Right kidney (tissue), 9 donors: ENCODE measurements at places on chromosomes 5 and 9.

DNA sequence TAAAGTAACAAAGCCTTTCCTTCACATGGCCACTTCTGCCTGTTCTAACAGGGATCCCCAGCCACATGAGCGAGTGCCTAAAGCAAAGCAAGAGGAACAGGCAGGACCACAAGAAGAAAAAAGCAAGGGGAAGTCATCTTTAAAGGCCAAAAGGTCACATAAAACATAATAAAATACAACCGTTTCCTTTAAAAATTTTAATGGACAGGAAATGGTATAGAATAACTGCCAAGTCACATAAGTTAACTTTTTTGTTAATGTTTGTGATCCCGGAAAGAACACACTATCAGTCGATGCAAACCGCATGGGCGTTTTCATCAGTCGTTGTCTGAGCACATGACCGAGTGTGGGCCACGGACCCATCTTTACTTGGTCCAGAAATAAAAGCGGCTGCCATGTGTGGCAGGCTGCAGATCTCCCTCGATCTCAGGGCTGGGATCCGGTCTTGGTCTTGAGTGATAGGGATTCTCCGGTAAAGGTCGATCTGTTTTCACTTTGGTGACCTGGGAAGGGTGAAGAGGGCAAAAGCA, 15.6 kb downstream of the NDUFA8 start:
- DNase-seq = no peak

GRCh38 chr5:127311349-127311748, 20.8 kb downstream of the MEGF10 start:
- no peak for DNase-seq

DNA sequence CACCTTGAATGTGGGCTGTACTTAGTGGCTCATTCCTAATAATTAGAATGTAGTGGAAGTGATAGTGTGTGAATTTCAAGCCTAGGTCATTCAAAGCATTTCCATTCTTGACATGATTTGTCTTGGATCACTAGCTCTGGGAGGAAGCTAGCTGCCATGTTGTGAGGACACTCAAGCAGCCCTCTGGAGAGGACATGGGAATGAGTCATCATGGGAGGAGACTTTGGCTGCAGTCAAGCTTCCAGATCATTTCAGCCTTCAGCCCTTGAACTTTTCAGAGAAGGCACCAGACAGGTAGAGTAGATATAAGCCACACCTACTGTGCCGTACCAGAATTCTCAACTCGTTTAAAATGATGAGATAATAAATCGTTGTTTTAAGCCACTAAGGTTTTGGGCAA, 506.9 kb downstream of the ZNF608 start:
- no peak for DNase-seq

DNA sequence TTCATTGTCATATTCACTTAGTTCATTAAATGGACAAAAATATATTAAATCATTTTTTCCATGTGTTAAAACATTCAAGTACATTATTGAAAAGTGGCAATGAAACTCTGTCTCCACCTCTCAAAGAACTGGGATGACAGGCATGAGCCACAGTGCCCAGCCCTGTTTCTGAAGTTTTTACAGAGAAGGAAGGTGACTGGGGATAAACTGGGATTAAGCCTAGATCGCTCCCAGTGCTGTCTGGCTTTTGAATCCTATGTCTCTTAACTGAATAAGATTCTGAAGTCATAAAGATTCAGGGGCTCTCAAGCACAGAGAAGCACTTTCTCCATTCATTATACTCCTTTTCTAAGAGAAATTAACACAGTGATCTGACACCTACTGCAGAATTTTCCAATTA, 88.3 kb downstream of the SLC38A9 start:
- DNase-seq = no peak

DNA sequence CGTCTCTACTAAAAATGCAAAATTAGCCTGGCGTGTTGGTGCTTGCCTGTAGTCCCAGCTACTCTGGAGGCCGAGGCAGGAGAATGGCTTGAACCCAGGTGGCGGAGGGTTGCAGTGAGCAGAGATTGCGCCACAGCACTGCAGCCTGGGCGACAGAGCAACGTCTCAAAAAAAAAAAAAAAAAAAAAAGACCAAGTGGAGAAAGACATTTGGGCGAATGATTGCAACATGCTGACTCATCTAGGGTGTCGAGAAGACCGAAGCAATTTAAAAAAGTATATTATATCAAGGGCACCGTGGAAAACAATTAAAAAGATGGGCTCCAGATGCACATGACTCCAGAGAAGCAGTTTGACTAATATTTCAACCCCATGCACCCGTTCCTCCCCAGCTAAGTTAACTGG, 9.2 kb downstream of the KLF4 start:
- no peak for DNase-seq

DNA sequence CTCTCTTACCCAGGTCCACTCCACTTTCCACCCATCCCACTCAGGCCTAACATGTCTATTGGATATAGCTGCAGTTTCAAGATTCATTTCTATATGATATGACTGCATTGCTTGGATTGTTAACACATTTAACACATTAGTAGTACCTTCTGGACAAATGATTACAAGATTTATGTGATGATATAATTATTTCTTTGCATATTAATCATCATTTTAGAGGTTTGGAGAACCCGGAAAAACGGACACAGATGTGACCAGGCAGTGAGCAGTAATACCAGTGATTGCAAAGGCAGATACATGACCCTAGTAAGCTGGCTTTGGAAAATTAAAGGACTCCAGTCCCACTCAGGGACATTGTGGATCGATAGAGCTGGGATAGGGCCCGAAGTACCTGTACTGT, 103.8 kb downstream of the PRR16 start:
- no peak for DNase-seq

DNA sequence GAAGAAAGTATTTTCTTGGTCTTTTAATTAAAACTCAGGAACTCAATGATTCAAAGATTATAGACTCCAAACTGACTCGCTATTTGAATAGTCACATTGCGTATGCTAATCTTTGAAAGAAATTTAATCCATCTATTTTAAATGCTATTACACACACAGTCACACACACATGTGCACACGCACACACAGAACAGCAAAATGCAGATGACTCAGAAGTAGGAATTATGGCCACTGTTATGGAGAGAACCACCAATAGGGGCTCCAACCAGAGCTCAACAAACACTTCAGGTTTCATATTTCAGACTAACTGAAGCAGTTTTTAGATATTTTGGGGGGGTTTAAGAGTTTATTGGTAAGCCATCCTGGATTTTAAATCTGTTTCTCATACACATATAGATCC, 1917.9 kb downstream of the EFNA5 start:
- no peak for DNase-seq

DNA sequence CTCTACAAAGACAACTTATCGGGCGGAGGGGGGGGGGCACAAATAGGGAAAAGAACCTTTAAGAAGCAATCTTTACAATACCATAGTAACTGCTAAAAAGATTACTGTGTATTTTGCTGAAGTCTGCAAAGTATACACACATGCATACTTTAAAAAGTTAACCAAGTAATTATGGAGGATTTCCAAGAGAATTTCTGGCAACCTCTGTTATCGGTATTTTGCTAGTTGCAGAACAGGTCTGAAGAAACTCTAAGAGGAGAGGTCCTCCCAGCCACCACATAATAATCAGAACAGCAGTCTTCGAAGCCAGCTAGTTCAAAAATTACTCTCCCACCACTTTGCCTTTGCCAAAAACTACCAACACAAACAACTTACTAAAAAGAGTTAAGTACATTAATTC, 56.1 kb downstream of the UBAP2 start:
- no peak for DNase-seq

DNA sequence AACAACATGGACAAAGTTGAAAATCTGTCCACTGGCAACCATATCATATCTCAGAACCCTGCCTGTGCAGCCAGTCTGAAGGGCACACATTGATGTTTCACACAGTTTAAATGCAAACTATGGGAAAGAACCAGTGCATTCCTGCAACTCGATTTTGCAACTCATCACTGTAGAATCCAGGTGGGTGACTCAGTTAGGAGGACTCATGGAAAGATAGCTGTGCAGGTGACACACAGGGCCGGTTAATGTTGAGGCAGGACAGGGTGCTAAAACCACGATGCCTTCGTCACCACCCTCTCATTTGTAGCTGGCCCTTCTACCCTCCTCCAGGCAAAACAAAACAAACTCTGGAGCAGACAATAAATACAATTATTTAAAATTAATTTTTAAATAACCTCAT, 62.8 kb downstream of the TLE1 start:
- no peak for DNase-seq

GRCh38 chr5:173310861-173311785, 17.1 kb downstream of the STC2 start:
- no peak for DNase-seq

GRCh38 chr5:82862261-82862660, 214.9 kb downstream of the TMEM167A start:
- DNase-seq = no peak

- DNase-seq = no peak
Measured at GRCh38 chr5:66247176-66247960, 103.3 kb downstream of the SREK1 start.

- no peak for DNase-seq
Measured at GRCh38 chr5:149901511-149901910, 43.1 kb downstream of the PDE6A start.

- no peak for DNase-seq
Measured at GRCh38 chr5:127699416-127699815, 3.8 kb upstream of the CCDC192 start.

DNA sequence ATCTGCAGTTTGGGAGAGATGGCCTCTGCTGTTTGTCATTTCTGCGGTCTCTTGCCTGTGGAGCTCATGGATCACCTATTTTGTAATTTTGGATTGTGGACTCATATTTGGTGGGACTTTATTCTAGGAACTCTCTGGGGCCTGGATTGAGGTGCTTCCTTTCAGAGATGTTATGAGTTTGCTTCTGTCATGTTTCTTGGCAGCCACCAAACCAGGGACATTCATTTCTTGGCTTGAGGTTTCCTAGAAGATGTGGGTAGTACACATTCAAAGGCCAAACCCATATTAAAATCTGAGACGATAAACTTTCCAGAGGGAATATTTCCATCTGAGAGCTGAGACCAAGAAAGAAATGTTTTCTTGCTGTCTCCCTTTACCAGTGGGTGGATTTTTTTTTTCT, 37.2 kb upstream of the GADD45G start:
- no peak for DNase-seq

GRCh38 chr5:172679628-172680212, 38.7 kb downstream of the NEURL1B start:
- DNase-seq = no peak

- DNase-seq = no peak
Measured at GRCh38 chr5:142079306-142079721, 29.3 kb upstream of the NDFIP1 start.

GRCh38 chr5:115725522-115725921, 90.9 kb downstream of the CDO1 start:
- DNase-seq = no peak

DNA sequence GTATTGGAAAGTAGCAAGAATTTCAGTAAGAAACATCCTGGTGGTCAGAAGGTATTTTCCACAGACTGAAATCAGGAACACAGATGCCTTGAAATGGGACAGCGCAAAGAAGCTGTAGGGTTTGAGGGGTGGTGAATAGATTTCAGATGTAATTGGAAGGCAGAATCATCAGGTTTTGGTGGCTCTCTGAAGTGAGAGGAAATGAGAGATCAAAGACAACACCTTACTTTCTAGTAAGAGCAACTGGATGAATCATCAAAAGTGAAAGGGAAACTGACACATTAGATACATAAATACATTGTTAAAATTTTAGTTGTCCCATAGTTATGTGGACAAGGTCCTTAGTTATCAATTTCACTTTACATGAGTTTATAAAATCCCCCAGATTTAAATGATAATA, 188.2 kb upstream of the SLC27A6 start:
- no peak for DNase-seq

DNA sequence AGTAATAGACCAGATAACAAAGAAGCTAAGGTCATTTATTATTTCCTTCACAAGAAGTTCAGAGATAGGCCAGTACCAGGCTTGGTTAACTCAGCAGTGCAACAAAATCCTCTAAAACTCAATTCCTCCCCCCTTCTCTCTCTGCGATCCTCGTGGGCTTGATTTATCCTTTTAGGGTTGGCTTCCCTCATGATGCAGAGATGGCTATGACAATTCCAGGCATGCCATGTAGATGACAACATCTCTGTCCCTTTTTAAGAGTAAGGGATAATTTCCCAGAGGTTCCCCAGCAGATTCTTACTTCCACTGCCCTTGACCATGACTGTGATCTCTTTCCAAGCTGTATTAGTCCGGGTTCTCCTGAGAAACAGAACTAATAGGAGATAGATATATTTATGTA, 28.7 kb upstream of the DAP start:
- no peak for DNase-seq

DNA sequence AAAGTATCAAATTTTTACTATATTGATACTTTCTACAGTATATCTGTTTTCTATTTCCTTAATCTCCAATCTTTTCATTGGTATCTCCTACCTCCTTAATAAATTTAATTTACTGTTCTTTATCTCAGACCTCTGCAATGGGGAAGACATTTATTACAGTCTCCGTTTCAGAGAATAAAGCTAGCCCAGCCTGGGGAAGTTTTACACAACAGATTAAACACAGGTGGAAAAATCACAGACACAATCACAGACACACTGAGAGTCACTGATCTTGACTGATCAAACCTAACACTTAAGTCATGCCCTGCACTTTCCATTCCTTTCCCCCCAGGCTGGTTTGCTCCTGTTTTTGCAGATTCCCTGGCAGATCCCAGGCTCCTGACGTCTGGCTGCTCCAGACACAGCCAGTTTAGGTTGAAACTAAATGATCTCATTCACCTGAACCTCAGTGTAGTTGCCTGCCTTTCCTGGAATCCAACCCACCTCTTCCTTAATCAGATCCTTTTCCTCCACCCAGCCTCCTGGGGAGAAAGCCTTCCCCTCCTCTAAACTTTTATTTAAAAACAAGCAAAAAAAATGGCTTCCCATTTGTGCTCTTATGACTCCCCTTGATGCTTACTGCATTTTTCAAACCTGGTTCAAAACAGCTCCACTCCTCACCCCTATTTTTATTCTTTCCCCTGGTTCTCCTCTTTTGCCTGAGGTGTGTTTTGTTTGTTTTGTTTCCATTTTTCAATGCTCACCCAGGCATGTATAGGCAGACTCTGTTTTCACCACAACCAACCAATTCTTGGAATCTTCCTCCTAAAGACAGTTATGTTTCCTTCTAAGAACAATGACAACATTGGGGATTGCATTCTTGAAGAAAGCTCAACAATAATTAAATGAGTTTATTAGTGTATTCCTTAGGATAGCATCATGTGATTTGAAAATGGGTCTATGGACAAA, 29.5 kb upstream of the OSMR start:
- DNase-seq = no peak

DNA sequence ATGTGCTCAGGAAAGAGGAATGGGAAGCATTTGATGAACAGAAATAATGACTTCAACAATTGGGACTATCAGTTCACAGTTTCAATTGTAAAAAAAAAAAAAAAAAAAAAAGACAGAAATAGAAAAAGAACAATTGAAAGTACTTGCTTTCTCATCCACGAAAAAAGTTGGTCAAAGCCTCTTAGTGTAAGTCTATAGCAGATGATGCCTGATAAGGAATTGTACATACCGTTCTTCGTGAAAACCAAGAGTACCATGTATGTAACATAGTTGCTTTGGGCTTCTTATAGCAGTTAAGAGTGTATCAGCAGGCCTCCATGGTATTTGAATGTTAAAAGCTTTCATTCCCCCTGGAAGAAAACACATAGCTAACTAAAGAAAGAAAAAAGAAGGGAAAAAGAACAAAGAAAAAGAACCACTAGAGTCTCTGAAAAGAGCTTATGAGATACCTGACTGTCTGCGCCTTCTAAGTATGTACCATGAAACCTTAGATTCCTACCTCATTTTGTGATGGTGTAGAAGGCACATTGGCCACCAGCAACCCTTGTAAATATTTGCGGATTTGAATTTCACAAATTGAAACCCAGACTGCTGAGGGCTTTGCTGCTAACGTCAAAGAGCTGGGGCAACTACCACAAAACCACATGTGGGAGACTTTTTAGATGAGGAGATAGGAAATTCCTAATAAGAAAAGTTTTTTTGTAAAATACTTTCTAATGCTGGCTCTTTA, 75.2 kb downstream of the TMC1 start:
- DNase-seq = no peak
